ENCODE measurements at places on chromosomes 6 and 20.

GRCh38 chr6:169345146-169345545 lies 91.5 kb upstream of the THBS2 start:
- DNase-seq, result no peak

DNA sequence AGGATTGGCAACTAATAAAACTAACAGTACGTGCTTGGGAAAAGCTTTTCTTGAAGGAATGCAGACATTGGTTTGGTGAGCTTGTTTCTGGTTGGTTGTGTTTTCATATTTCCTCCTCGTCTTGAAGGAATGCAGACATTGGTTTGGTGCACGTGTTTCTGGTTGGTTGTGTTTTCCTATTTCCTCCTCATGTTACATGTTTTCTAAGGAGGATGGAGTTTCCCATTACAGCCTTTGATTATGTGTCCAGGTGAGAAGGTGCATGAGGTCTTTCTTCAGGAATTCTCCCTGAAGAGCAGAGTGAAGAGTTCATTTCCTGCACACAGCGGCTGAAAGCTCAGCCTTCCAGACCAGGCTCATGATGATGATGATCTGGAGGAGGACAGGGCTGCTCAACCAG lies 190.6 kb downstream of the SMOC2 start:
- no peak for DNase-seq

DNA sequence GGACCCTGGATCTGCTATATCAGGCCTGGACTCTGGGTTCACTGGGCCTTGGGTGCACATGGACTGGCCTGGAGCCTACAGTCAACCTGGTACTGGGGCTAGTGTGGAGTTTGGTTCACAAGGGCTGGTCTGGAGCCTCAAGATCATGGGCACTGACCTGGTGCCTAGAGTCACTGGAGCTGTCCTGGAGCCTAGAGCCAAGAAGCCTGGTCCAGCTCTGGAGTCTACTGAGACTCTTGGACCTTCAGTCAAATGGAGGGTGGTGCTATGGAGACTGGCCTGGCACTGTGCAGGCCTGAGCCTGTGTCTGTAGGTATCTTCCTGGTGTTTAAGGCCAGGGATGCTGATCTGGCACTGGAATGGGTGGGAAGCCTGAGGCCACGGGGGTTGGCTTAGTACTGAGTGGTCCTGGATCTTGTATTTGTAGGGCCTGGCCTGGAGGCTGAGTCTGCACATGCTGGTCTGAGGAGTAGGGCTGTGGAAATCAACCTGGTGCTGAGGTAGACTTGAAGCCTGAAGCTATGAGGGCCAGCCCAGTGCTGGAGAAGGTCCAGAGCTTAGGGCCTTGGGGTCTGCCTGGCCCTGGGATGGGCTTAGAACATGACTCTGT lies 16.5 kb upstream of the WFDC9 start:
- no peak for DNase-seq

DNA sequence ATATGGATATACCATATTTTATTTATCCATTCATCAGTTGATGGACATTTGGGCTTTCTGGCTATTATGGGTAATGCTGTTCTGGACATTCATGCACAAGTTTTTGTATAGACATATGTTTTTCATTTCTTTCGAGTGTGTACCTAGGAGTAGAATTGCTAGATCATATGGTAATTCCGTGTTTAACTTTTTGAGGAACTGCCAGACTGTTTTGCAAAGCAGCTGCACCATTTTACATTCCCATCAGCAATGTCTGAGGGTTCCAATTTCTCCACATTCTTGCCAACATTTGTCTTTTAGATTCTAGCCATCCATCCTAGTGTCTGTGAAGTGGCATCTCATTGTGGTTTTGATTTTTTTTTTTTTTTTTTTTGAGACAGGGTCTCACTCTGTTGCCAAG lies 20.8 kb downstream of the SRC start:
- DNase-seq, result no peak

GRCh38 chr20:10654630-10655029 lies 19.2 kb downstream of the JAG1 start:
- DNase-seq, result no peak

DNA sequence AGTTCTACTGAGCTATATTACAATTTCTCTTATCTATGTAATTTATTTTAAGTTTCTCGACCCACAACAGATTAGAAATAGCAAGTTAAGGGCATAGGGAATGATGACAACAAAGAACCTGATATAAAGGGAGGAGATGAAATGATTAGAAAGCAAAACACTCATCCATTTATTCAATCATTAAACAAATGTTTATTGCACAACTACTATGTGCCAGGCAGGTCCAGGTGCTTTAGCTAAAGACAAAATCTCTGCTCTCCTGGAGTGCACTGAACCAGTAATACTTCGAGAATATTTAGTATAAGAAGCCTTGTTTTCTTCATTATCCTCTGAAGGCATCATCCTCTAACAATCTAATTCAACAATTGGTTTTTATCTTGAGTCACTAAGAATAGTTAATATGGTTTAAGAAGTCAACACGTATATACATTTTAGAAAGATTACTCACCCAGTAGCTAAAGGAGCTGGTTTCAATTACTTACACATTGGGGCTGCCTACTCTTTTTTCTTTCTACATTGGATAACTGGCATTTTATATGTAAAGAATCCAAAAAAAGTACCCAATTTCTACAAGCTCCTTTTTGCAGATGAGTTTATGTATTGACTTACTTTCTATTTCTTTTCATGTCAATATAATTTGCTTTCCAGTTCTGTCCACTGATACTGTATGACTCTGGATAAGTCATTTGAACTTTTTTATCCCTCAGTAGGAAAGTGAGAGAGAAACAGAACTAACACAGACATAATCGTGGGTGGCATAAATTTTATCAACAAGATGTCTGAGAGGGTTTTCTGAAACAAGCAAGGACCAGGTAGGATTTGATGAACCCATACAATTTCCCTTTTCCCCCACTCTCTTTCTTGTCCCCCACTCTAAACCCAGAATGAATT lies 312.6 kb downstream of the CLIC5 start:
- no peak for DNase-seq

- DNase-seq, result no peak
These were observed 139.6 kb downstream of the PHACTR3 start for GRCh38 chr20:59743767-59744485.

DNA sequence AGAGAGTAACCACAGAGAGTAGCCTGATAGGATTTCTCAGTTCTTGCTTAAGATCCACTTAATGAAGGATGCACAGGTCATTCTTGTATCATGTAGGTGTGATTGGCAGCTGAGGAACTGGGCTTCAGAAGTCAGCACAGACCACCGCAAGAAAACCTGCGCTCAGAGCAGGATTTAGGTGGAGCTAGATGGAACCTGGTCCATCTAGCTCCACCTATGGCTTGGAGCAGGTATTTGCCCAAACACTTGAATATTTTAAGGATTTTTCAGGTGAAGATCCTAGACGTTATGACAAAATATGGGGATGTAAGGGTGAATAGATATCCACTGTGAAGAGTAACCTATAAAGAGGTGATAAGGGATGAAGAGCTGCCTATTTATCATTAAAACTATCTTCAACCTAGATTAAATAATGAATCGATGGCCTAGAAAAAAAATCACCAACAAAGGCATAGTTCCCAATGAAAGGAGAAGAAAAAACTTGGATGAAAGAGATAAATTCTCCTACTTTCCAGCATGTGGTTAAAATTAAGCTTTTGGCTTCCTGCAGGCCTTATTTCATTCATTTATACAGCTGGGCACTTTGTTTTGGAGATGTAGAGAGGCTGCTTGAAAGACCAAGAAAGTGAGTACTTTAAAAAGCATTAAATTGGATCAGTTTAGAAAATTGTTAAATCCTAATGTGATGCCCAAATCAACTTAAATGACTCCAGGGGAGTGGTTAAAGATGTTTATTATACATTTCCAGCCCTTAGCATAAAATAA lies 778.4 kb upstream of the GJE1 start:
- no peak for DNase-seq

DNA sequence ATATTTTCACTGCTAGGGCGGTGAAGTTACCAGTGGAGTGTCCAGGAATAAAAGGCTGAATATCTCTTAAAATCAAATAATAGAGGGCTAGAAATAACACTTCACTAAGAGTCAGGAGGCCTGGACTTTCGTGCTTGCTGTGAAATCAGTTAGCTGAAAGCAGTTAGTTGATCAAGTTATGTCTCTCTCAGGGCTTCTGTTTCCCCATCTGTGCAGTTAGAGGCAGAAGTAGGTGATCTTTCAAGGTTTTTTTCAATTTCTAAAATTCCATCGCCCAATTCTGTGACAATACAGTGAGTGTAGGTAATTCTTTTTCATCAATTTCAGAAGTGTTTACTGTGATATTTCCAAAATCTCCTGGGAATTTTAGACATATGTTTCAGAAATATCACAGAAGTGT lies 72.5 kb upstream of the GLP1R start:
- DNase-seq, result no peak

DNA sequence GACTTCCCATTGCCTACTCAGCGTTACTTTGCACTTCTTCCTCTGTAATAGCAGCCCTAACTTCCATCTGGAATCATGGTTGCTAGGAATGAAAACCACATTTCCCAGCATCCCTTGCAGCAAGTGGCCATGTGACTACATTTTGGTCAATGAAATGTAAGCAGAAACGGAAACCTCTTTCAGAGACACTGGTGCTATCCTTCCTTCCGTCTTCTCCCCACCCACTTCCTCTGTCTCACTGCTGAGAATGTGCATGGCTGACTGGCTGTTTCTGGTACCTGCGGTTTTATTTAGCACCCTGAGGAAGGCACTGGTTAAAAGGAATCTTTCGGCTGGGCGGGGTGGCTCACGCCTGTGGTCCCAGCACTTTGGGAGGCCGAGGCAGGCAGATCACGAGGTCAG lies 107.4 kb downstream of the SCML4 start:
- peak; percentile 45 for DNase-seq

GRCh38 chr6:14089224-14089623 lies 28.3 kb upstream of the CD83 start:
- no peak for DNase-seq

DNA sequence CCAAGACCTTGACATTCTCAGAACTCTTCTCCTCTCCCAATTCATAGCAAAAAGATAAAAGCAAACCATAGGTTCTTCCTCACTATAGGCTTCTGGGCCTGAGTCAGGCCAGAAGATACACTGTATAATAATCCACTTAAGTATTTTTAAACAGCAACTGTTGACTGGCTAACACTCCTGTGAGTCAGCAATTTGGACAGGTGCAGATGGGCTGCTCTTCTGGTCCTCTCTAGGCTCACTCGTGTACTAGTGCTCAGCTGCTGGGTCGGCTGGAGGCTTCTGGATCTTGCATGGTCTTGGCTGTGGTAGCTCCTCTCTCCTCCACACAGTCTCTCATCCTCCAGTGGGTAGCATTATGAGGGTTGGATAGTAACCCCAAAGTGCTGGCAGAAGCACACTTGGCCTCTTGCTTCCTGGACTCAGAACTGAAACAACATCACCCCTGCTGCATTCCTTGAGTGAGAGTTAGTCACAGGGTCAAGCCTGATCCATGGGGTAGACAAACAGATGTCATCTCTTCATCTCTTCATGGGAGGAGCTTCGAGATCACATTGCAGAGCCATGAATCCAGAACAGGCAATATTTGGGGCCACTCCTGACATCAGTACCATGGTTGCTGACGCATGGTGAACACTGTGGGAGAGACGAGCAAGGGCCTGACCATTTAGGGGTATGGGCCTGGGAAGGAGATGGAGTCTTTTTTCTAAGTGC lies 86.9 kb downstream of the C6orf118 start:
- DNase-seq, result no peak

GRCh38 chr6:104505838-104506237 lies 353.9 kb downstream of the HACE1 start:
- DNase-seq, result no peak

GRCh38 chr20:57966620-57967019 lies 256.8 kb upstream of the PMEPA1 start:
- no peak for DNase-seq

Measured in stimulated activated CD4-positive, alpha-beta T cell treated with anti-CD3 and anti-CD28 coated beads, Interleukin-1b, Interleukin-23, amount 100 ng/mL, for 24 hours (primary cell).